ENCODE measurements at places on chromosomes 4 and X.

DNA sequence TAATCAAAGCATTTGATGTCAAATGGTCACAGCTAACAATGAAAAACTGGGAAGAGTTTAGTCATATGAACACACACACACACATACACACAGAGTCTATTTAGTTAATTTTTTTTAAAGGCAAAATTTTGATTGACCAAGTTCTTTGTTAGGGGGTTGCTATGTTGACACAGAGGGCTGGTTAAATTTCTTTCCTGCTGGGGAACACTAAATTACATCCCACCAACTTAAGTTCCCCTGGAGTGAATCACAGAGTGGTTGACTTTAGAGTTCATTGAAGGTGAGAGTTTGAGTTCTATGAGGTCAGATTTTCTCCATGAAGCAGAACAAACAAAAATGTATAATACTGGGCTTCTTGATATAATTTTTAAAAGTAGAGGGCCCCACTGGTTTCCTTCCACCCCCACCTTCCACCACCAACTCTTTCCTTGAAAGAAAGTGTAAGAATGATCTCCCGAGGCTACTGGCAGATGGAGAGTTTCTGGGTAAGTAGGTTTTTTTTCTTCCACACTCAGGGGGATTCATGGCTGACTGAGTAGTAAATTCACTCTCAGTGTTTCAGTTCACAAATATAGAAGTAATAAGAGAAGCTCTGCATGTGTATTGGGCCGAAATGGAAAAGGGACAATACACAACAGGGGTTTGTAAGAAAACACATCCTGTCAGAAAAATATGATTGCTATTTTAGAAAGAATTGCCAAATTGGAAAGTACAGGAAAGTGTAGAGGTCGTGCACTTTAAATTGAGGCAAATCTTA is 917.0 kb upstream of the LCORL start:
- no peak overlapping the region for H3K27ac ChIP-seq
- no peaks in the 10 kb centered on the region for H3K4me1 ChIP-seq
- no peak for DNase-seq
- no peaks in the 10 kb centered on the region for H3K36me3 ChIP-seq

GRCh38 chrX:63750811-63751210 is 34.2 kb downstream of the ARHGEF9 start:
- no peak overlapping the region for H3K27ac ChIP-seq
- DNase-seq, result no peak
- no peak overlapping the region for H3K4me3 ChIP-seq

GRCh38 chrX:46759645-46759974 is 692 bp upstream of the SLC9A7 start:
- H3K36me3 ChIP-seq, result no peaks in the 10 kb centered on the region
- peak overlapping the region; percentile 59 for H3K27ac ChIP-seq
- peak overlapping the region; percentile 50 for H3K4me3 ChIP-seq
- H3K4me1 ChIP-seq, result peaks cover 3% of the 10 kb centered on the region
- DNase-seq, result no peak

DNA sequence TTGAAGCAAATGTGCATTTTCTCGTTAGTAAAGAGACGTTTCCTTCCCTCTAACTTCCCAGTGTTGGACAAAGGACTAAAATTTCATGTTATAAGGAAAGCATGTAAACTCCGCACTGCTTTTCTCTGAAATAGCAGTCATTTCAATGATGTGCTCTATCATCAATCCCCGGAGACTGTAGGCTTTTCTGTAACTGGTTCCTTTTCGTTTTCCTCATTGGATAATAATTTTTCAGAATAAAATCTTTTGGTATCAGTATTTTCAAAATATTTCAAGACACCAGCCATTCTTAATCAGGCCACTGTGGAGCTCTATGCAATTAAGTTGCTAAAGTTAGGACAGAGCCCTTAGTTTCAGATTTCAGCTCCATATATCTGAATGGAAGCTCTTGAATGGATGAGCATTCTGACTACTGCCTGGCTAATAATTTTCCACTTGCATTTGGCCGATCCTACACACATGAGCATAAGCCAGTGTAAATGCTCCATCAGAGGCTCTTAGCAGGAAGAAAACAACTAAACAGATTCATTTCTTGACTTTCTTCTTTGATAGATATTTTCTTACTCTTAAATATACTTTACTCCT is 157.7 kb downstream of the CHIC2 start:
- DNase-seq, result no peak
- H3K4me3 ChIP-seq, result peak overlapping the region; percentile 33
- no peaks in the 10 kb centered on the region for H3K36me3 ChIP-seq

DNA sequence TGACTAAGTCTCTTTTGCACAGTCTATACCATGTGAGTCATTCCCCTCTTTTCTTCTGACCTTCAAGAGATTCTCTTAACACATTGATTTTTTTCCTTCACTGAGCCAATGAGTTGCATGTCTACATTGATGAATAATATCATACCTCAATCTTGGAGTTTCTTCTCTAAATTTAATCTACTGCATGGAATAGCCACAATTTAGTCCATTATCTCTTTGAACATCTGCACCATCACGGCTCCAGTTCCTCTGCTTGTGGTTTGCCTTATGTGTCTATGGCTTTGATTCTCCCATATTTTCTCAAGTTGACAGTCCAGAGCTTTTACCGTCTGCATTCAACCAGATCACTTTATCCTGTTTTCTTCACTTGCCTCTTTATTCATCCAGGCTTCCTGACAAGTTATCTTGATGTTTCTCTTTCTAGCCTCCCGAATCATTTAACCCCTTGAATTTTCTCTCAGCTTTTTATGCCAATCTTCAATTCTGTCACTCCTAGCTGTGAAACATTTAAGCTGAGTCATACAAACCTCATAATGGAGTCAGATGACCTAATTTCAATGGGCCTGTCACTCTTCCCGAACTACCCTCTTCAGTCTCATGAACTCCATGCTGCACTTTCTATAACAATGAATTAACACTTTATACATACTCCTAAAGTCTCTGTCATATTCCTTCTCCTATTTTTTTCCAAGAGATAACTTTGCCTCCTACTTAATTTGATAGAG is 222.3 kb downstream of the CPE start:
- H3K4me3 ChIP-seq, result no peak overlapping the region
- H3K4me1 ChIP-seq, result no peaks in the 10 kb centered on the region
- DNase-seq, result no peak
- no peaks in the 10 kb centered on the region for H3K36me3 ChIP-seq

DNA sequence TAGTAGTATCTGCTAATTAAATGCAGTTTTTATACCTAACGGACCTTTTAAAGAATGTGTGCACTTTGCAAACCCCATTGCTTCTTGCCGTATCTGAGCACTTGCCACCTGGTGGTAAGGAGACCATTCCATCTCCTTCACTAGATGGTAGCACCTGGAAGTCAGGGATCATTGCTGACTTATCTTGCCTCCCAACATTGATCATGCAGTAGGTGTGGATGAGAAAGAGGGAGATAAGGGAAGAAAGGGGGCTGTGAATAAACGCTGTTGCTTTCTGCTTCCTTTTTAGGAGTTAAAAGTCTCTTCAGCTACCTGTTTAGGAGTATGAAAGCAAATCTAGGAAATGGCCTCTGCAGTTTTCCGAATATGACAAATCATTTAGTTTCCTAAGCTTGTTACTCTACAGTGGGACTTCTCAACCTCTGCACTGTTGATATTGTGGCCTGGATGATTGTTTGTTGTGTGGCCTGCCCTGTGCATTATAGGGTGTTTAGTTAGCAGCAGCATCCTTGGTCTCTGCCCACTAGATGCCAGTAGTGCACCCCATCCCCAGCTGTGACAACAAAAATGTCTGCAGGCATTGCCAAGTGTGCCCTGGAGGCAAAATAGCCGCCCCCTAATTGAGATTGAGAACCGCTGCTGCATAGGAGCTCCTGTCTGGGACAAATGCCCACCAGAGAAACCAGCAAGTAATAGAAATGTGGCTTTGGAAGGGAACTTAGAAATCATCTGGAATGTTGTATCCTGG is 38.8 kb downstream of the GAB1 start:
- peaks cover 85% of the 10 kb centered on the region for H3K4me1 ChIP-seq
- no peak for DNase-seq
- peak overlapping the region; percentile 5 for H3K27ac ChIP-seq
- no peaks in the 10 kb centered on the region for H3K27me3 ChIP-seq

GRCh38 chrX:13666836-13667235 is 13.9 kb downstream of the TCEANC start:
- no peaks in the 10 kb centered on the region for H3K36me3 ChIP-seq
- no peak for DNase-seq
- H3K27me3 ChIP-seq, result no peaks in the 10 kb centered on the region
- no peak overlapping the region for H3K27ac ChIP-seq

- H3K36me3 ChIP-seq, result no peaks in the 10 kb centered on the region
- H3K4me3 ChIP-seq, result no peak overlapping the region
- peak overlapping the region; percentile 35 for H3K27ac ChIP-seq
- no peaks in the 10 kb centered on the region for H3K27me3 ChIP-seq
- DNase-seq, result no peak
- no peaks in the 10 kb centered on the region for H3K4me1 ChIP-seq
Observed at GRCh38 chr4:86556791-86557415, 37.2 kb upstream of the PTPN13 start.

GRCh38 chr4:140996766-140997165 is 136.5 kb downstream of the RNF150 start:
- H3K4me1 ChIP-seq, result peaks cover 10% of the 10 kb centered on the region
- no peaks in the 10 kb centered on the region for H3K27me3 ChIP-seq
- DNase-seq, result no peak
- H3K4me3 ChIP-seq, result no peak overlapping the region

GRCh38 chrX:103453655-103454054 is 65.6 kb downstream of the RAB40A start:
- no peaks in the 10 kb centered on the region for H3K36me3 ChIP-seq
- no peak overlapping the region for H3K4me3 ChIP-seq
- no peak overlapping the region for H3K27ac ChIP-seq

DNA sequence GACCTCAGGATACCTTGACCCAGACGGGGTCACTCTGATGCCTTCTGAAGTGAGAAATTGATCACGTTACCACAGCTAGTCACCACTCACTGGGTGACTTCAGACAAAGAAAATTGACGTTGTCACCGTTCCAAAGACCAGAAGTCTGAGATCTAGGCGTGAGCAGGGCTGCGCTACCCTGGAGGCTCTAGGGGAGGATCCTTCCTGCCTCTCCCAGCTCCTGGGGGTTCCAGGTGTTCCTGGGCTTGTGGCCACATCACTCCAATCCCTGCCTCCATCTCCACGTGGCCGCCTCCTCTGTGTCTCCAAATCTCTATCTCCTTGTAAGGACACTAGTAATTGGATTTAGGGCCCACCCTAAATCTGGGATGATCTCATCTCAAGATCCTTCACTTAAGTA is 48.9 kb upstream of the CD99 start:
- H3K4me3 ChIP-seq, result no peak overlapping the region
- no peak overlapping the region for H3K27ac ChIP-seq
- H3K36me3 ChIP-seq, result no peaks in the 10 kb centered on the region
- DNase-seq, result no peak
- H3K27me3 ChIP-seq, result no peaks in the 10 kb centered on the region
- H3K4me1 ChIP-seq, result no peaks in the 10 kb centered on the region

- H3K36me3 ChIP-seq, result no peaks in the 10 kb centered on the region
- H3K4me3 ChIP-seq, result no peak overlapping the region
- no peaks in the 10 kb centered on the region for H3K27me3 ChIP-seq
- H3K4me1 ChIP-seq, result no peaks in the 10 kb centered on the region
- H3K27ac ChIP-seq, result no peak overlapping the region
Observed at GRCh38 chr4:170388255-170388654, 298.5 kb upstream of the AADAT start.

GRCh38 chr4:144663834-144664475 is 18.0 kb downstream of the HHIP start:
- H3K4me3 ChIP-seq, result no peak overlapping the region
- no peaks in the 10 kb centered on the region for H3K4me1 ChIP-seq
- no peaks in the 10 kb centered on the region for H3K36me3 ChIP-seq
- H3K27me3 ChIP-seq, result no peaks in the 10 kb centered on the region
- no peak for DNase-seq

- H3K4me1 ChIP-seq, result peaks cover 18% of the 10 kb centered on the region
- H3K4me3 ChIP-seq, result no peak overlapping the region
- no peaks in the 10 kb centered on the region for H3K36me3 ChIP-seq
- DNase-seq, result no peak
Observed at GRCh38 chrX:13128104-13128503, 83.7 kb upstream of the FAM9C start.

GRCh38 chrX:9825129-9825790 is 39.0 kb downstream of the SHROOM2 start:
- H3K4me3 ChIP-seq, result no peak overlapping the region
- H3K27me3 ChIP-seq, result no peaks in the 10 kb centered on the region
- peaks cover 6% of the 10 kb centered on the region for H3K4me1 ChIP-seq
- no peak overlapping the region for H3K27ac ChIP-seq
- no peak for DNase-seq

GRCh38 chr4:121056066-121056465 is 16.3 kb downstream of the NDNF start:
- no peaks in the 10 kb centered on the region for H3K36me3 ChIP-seq
- peaks cover 62% of the 10 kb centered on the region for H3K27me3 ChIP-seq
- H3K4me1 ChIP-seq, result peaks cover 4% of the 10 kb centered on the region
- DNase-seq, result no peak

DNA sequence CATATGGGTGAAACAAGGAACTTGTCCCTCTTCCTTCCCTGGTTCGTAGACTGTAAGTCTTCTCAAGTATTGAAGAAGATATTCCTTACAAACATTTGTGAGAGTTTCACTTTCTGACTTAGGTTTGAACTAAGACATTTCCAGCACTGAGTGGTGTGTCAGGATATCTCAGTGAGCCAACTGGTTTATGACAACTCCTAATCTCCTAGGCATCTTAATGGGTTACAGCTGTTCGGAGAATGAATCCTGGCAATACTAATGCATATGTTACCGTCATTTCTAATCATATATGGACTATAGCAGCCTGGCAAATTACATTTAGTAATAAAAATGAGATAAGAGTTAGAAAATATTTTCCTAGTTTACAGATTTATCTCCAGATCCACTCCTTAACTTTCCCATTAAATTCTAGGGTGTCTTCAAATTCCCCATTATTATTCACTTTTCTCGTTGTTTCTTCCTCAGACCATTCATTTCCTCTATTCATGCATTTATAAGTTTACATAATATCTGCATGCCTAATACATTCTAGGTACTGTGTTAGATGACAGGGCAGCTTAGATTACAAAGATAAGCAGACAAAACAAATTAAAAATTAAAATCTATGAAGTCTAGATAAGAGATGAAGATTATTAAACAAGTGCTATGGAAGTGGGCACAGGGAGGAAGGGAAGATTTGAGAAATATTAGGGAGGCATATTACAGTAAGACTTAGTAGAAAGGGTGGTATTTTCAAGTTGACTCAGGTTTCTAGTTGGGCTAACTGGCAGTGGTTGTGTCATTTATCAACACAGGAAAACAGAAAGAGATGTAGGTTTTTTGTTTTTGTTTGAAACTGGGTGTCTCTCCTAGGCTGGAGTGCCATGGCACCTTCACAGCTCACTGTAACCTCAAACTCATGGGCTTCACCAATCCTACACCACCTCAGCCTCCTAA is 173.9 kb downstream of the WDFY3 start:
- no peak overlapping the region for H3K4me3 ChIP-seq
- H3K27me3 ChIP-seq, result no peaks in the 10 kb centered on the region
- no peak for DNase-seq
- no peaks in the 10 kb centered on the region for H3K4me1 ChIP-seq
- no peak overlapping the region for H3K27ac ChIP-seq
- no peaks in the 10 kb centered on the region for H3K36me3 ChIP-seq

DNA sequence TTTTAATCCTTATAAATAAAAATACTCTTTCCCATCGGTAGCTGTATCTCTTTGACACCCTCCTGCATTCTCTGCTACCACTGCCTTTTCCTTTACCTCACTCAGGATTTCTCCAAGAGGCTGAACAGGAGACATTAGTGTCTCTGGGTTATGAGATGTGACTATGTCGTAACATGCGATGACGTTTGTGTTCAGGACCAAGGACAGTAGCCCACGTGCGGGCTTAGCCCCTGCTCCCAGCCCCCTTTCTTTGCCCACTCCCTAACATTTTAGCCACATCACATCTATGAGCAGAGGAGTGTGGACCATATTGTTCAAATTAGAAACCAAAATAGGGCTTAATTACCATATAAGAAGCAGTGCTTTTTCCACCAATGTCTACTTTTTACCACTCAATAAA is 369.3 kb downstream of the FBXW7 start:
- H3K36me3 ChIP-seq, result no peaks in the 10 kb centered on the region
- DNase-seq, result no peak
- H3K27me3 ChIP-seq, result peaks cover 4% of the 10 kb centered on the region
